Right cardiac atrium (tissue), 5 donors: ENCODE measurements at places on chromosomes 12 and 14. TPM values are rescaled to one million over a fixed set of nuclear protein-coding genes. Genes with fewer than 3 reads are reported as not detected.

The KRT6C gene
- total RNA-seq: not detected

The LTBR gene
- total RNA-seq: 43.1 TPM

The TMEM116 gene
- 24.1 TPM for total RNA-seq

The SCNN1A gene
- total RNA-seq: 0.80 TPM

The COCH gene
- 0.38 TPM for total RNA-seq

The CCDC59 gene
- 34.1 TPM for total RNA-seq

GRCh38 chr12:108607981-108608600 lies 10.2 kb upstream of the TMEM119 start:
- no peak for DNase-seq

DNA sequence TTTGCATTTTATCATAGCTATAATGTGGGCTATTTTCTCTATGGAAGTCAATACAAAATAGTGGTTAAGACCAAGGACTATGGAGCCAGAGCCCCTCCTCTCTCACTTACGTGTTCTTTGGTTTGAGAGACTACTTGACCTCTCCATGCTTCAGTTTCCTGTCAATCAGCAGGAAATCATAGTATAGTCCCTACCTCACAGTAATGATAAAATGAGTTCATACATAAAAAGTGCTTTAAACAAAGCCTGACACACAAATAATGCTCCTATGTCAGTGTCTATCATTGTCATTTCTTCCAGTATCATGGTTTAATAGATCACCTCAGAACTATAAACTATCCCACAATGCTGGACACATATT lies 90.4 kb downstream of the MED13L start:
- DNase-seq: no peak

DNA sequence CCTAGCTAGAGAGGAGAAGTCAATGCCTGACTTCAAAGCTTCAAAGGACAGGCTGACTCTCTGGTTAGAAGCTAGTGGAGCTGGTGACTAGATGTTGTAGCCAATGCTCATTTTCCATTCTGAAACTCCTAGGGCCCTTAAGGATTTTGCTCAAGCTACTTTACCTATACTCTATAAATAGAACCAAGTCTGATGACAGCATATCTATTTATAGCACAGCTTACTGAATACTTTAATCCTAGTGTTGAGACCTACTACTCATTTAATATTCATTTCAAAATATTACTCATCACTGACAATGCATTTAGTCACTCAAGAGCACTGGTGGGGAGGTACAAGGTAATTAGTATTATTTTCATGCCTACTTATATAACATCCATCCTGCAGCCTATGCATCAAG lies 137.2 kb upstream of the PELI2 start:
- no peak for DNase-seq

DNA sequence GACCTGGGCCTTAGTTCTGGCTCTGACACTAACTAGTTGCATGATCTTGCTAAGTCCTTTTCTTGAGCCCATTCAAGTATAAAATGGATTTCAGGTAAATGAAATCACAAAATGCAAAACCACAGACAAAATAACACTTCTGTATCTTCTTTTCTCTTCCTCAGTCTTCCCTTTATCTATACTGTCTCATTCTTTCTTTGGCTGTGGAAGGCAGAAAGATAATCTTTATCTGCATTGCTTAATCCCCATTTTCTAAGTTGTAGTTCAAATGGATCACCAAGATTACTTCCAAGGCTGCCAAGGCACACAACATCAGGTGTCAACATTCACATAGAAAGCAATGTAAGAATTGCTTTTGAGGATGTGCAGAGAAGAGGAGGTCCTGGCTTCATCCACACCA lies 30.3 kb downstream of the TESPA1 start:
- DNase-seq: no peak

DNA sequence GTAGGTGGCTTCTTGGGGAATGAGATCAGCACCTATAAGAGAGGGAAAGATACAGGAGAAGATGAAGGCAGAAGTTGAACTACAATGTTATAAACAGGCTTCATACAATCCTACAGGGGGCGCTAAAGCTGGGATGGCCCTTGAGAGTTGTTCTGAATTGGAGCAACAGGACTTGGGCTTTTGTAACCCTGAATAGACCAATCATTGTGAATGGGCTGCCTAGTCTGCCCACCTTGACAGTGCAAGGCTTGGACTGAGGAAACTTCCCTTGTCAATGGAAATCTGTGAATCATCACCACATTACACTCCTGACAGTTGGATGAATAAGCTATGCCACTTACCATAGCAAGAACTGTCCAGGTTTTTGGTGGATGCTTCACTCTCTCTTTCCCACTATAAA lies 306.1 kb downstream of the KCNC2 start:
- DNase-seq: no peak

GRCh38 chr12:111638556-111638955 lies 39.4 kb upstream of the ATXN2 start:
- no peak for DNase-seq

GRCh38 chr12:53205747-53206419 lies 1.2 kb downstream of the ITGB7 start:
- no peak for DNase-seq

GRCh38 chr12:38141861-38142260 lies 174.7 kb upstream of the ALG10B start:
- peak; percentile 2 for DNase-seq

GRCh38 chr12:94289461-94290312 lies 141.3 kb downstream of the PLXNC1 start:
- peak; percentile 35 for DNase-seq

DNA sequence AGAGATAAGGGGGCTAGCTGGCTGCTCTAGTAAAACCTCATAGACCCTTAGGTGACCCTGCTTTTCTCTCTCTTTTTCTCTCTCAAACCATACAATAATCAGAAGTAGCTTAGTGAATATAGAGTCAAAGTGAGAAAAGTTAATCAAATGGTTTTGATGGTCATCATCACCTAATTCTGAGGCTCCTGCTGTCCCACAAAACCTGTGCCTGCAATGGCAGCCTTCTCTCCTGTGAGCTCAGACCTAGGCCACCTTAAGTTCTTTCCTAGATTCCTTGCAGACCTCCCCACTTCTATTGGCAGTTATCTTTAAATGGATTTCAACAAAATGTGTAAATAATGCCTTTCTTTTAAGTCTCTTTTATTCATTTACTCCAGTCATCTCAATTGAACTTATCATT lies 1.5 kb upstream of the RPAP3 start:
- DNase-seq: no peak
